ENCODE measurements at places on chromosomes 1 and 21.

DNA sequence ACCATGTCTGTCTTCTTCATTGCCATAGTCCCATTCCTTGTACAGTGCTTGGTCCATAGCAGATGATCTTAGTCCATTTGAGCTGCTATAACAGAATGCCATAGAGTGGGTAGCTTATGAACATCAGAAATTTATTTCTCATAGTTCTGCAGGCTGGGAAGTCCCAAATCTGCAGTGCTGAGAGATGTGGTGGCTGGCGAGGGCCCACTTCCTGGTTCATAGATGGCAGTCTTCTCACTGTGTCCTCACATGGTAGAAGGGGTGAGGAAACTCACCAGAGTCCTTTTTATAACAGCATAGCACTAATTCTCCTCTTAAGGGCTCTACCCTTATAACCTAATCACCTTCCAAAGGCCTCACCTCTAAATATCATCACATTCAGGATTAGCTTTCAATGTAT, 23.1 kb upstream of the RAP1A start:
- DNase-seq: no peak

DNA sequence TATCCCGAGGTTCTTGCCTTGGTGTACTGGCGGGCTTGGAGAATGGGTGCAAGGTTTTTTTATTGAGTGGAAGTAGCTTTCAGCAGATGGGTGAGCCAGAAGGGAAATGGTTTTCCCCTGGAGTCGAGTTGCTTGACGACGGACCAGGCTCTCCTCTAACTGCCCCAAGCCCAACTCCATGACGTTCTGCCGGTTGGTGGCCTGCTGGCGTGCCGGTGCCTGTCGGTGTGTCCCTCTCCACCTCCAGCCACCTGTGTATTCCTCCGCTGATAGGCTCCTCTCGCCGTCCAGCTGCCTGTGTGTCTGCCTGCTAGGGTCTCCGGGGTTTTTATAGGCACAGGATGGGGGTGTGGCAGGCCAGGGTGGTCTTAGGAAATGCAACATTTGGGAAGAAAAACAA, 34.3 kb upstream of the PTGFRN start:
- DNase-seq: no peak

GRCh38 chr1:246954126-246954525, 22.4 kb upstream of the AHCTF1 start:
- no peak for DNase-seq

GRCh38 chr1:167502192-167502551, 16.2 kb downstream of the CD247 start:
- no peak for DNase-seq

DNA sequence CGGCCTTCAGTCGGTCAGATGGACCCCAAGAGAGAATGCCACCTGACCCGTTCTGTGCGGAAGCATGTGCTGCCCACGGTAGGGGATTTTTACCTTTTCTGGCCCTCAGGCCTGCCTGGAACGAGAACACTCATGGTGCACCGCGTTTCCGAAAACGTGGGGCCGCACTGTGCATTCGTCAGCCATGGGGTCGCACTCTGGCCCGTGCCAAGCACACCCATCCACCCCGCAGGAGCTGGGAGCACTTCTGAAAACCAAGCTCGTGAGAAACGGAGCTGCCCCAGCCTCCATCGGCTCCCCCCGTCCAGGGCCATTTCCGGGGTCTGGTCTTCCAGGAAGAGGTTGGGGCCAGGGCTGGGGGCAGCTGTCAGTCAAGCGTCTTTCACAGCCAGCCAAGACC, 72.8 kb downstream of the PRDM16 start:
- no peak for DNase-seq

- no peak for DNase-seq
Observed at GRCh38 chr1:53771648-53772047, 32.7 kb upstream of the GLIS1 start.

DNA sequence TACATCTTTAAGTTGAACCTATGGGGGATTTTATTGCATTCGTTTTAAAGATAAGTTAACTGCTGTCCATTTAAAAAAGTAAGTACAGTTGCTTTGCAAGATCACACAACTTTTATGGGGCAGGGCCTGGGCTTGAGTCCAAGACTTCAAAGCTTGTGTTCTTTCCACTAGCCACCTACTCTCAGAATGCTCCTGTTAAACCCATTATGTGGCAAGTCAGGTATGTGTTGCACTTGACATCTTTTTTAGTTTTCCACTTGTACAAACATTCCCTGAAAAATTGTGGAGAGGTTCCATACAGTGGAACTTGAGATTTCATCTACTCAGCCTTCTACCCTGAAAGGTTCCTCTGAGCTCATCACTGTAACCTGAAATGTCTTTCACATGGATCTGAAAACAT, 235.5 kb upstream of the SGIP1 start:
- no peak for DNase-seq

GRCh38 chr1:24130385-24130784, 12.6 kb downstream of the IL22RA1 start:
- no peak for DNase-seq

- no peak for DNase-seq
Observed at GRCh38 chr1:55127827-55128343, 87.3 kb downstream of the USP24 start.

- no peak for DNase-seq
Observed at GRCh38 chr1:71621785-71622184, 541.0 kb upstream of the ZRANB2 start.

- peak; percentile 47 for DNase-seq
Observed at GRCh38 chr1:244054924-244055263, 3.8 kb downstream of the ZBTB18 start.

DNA sequence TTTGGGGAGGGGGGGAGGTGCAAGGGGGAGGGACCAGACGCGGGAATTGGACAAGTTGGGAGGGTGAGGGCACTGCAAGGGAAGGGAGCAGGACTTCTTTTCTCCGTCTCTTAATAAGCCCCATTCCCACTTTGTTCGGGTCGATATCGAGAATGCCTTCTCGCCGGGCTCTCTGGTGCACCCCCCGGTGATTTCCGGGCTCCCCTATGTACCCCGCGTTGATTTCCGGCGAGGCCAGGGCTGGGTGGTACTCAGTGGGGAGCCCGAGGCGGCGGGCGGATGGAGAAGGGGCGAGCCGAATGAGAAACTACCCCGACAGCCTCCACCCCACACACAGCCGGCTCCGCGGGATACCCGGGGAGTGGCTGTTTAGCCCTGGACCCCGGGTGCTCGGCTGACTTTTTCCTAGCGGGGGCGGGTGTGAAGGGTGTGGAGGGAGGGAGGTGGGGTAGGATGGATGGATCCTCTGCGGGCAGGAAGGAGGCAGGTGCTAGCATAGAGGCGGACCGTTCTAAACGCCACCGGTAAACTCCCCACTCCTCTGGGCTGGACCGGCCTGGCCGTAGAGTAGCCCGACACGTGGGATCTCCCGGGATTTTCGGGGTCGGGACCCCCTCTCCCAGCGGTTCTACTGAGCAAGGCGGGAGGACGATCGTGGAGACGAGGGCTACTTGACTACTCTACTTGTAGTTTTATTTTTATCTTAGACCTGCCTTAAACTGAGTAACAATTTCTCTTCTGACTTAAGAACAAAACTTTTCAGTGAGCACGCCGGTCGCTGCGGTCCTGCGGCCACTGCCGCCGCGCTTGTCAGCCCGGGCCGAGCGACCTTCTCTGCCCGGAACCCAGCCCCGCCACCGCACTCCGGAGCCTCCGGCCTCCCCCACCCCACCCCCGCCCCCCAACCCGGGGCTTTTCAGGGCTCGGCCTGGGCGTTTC, 1.0 kb downstream of the RNF220 start:
- DNase-seq: no peak

GRCh38 chr1:15428815-15429435, 9.3 kb upstream of the CTRC start:
- DNase-seq: no peak

DNA sequence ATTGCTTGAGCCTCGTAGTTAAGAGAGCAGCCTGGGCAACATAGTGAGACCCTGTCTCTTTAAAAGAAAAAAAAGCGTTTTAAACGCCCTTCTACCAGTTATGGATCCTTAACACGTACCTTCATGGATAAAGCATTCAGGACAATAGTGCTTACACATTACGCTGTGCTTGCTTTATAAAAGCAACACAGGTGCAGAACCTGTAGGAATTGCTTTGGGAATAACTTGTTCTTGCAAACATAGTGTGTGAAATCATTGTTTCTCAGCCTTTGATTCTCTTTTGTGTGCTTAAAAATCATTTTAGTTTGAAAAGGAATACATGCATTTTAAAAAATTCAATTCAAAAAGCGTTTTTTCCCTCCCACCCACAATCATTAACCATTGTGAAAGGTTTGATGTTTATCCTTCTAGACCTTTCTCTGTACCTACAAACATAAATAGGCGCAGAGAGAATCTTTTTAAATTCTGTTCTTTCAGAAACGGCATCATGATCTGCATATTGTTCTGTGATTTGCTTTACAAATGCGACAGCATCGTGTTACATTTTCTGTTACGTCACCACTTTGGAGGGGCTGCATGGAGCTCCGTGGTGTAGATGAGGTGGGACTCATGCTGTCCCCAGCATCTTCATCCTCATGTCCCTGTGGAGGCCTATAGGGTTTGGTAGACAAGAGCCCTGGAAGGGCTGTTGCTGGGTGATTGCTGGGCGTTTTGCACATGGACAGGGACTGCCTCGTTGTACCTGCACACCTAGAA, 54.6 kb downstream of the SPSB1 start:
- DNase-seq: no peak

DNA sequence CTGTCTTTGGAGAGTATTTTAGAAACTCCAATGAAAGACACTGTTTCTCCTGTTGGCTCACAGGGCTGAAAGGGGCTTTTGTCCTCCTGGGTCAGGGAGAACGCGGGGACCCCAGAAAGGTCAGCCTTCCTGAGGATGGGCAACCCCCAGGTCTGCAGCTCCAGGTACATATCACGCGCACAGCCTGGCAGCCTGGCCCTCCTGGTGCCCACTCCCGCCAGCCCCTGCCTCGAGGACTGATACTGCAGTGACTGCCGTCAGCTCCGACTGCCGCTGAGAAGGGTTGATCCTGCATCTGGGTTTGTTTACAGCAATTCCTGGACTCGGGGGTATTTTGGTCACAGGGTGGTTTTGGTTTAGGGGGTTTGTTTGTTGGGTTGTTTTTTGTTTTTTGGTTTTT, 58.5 kb downstream of the LACTBL1 start:
- no peak for DNase-seq

- DNase-seq: no peak
Observed at GRCh38 chr1:145711213-145711651, 4.1 kb upstream of the PDZK1 start.

GRCh38 chr1:53766831-53767405, 28.0 kb upstream of the GLIS1 start:
- no peak for DNase-seq

GRCh38 chr1:225876900-225877510, 5.2 kb downstream of the TMEM63A start:
- no peak for DNase-seq

DNA sequence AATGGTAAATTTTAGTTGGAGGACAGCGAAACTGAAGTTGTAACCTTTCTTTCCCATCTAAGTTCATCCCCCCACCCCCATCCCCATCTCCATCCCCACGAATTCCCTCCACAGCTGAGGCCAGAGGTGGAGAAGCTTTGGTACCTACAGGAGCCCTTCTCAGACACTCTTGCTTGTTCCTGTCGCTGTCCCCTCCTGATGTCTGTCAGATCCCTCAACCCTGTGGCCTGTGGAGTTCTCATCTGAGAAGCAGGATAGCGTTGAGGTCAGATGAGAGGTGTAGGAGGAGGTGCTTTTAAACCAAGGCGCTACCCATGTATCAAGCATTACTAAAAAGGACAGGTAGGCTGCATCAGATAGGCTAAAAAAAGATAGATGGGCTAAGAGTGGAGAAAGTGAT, 769 bp downstream of the NTPCR start:
- no peak for DNase-seq

- no peak for DNase-seq
Observed at GRCh38 chr1:38662126-38662525, 197.4 kb downstream of the RRAGC start.

DNA sequence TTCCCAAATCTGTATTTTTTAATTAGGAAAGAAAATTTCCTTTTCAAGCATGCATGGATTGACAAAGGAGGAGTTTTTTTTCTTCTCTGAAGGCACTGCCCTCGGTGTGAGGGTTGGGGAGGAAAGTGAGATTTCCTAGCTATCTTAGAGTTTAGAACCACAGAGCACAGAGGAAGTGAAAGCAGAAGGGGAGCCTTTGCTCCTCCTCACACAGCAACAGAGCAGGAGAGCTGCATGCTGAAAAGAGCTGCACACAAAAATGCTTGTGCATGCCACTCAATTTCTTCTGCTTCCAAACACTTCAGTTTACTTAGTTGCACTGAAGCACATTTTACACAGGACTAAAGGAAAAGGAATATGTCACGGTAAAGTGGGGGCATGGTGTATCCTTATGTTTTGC, 308.1 kb downstream of the GPATCH2 start:
- no peak for DNase-seq

DNA sequence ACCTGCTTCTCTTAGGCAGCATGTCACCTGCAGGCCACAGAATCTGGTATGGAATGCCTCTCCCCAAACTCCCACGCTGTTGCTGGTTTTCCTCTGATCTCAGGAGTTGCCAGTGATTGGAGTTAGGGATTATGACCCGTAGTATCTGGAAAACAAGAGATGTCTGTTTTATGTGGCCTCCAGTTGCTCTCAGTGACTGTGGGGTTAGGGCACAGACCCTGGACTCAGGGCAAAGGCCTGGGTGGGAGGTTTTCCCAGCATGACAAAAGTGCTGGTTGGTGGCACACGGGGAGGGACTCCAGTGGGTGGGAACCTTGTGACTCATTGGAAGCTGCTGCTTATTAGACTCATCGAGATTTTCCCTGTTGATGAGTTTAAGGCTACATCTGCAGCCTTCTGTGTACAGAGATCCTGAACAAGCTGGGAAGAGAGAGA, at the start of gene NR1I3:
NR1I3 (minus strand) TSS at position 165 of the 435 bp plus-strand sequence. CDS start 1,638 bp downstream, outside the sequence.
- DNase-seq: no peak

GRCh38 chr1:41576620-41577019, 92.1 kb upstream of the EDN2 start:
- DNase-seq: no peak

- no peak for DNase-seq
Observed at GRCh38 chr1:176566004-176566975, 103.3 kb downstream of the PAPPA2 start.

DNA sequence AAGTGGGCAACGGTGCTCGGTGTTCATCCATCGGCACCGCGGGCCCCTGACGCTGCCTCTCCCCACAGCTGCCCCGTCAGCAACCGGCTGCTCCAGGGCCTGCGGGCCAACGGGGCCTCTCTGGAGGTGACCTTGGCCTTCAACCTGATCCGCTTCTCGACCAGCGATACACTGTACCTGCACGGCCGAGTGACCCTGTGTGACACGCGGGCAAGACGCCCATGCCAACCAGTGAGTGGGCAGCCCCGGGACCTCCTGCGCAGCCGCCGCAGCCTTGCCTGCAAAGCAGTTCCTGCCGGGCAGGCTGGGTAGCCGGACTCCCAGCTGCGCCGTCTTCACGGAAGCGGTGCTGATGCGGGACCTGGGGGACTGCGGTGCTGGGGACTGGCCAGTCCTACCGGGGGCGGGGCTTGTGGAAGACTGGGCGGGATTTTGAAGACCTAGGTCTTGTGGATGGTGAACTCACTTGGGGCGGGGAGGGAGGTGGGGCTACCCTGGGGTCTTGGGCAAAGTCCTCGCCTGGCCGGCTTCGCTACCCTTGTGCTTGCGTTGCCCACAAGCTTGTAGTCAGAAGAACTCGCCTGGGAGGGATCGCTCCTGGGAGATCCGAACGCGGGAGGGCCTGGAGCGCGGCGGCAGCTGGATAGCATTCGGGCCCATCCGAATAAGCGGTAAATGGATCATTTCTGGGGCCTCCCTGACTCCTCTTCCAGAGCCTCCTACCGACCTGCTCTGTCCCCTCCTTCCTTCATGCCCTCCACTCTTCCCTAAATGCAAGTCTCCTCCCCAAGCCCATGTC, 8.8 kb upstream of the CEP85 start:
- peak; percentile 24 for DNase-seq

All from NCI-H524 (cell line).